Stimulated activated CD4-positive, alpha-beta T cell treated with anti-CD3 and anti-CD28 coated beads, Interleukin-1b, Interleukin-23, amount 100 ng/mL, for 48 hours (primary cell): ENCODE measurements at places on chromosomes 2 and 18.

- DNase-seq = no peak
These were observed 254.5 kb downstream of the TFCP2L1 start for GRCh38 chr2:121030523-121030922.

DNA sequence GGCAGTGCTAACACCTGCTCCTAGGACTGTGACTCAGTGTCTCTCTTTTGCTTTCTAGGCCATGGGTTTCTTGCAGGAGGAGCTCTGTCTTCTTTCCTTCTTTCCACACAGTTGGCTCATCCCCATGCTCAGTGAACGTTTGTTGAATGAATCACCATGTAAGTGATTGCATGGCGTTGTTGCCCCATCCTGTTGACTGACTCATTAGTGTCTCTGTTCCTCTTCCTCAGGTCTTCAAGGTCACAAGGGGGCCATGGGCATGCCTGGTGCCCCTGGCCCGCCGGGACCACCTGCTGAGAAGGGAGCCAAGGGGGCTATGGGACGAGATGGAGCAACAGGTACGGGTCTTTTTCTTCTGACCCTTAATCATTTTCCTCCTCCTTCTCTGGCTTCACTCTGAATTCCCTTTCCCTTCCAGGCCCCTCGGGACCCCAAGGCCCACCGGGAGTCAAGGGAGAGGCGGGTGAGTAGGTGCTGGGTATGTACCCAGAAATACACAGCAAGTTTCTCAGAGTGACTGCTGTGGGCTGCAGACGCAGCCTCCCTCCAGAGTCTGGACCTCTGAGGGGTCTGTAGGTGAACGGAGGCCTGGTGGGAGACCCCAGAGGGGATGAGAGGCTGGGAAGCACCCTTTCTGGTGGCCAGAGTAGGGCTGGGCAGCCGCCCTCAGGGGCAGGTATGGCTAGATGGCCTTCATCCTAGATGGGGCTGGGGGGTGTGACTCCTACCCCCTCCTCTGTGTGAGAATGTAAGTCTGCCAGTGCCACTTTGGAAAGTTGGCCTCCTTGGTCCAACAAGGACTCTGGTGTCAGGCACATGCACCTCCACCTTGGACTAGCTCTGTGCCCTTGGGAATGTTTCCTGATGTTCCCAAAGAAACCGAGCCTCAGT, 32.4 kb downstream of the MARCO start:
- DNase-seq = no peak

- no peak for DNase-seq
These were observed 313.8 kb downstream of the PIK3C3 start for GRCh38 chr18:42268798-42269197.

GRCh38 chr2:27071990-27072830, 756 bp upstream of the OST4 start:
- DNase-seq = no peak

DNA sequence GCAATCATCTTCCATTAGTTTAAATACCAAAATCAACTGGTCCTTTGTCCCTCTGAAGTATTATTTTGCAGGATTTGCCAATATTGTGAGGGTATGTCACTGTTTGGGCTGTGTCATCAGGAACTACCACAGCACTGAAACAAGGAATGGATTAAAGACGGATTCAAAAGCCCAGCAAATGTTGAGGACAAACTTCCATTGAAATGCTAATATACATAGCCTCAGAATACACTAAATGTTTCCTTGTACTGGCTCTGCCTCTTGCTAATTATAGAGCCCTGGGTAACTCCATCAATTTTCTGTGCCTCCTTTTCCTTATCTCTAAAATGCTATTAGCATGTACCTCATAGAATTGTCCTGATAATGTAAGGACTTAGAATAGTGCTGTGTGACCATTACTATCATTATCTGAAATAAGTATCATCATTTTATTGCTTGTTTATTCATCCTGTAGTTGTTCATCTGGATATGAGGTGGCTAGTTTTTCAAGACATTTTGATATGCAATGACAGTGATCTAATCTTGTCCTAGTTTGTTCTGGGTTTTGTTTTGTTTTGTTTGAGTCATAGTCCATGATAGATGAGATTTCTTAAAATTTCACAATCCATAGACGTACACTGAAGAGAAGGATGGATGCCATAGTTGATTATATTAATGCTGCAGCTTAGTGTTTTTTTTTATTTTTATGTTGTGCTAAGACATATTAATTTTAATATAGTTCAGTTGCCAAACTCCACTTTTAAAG, 333.4 kb upstream of the KCNH7 start:
- DNase-seq = no peak

DNA sequence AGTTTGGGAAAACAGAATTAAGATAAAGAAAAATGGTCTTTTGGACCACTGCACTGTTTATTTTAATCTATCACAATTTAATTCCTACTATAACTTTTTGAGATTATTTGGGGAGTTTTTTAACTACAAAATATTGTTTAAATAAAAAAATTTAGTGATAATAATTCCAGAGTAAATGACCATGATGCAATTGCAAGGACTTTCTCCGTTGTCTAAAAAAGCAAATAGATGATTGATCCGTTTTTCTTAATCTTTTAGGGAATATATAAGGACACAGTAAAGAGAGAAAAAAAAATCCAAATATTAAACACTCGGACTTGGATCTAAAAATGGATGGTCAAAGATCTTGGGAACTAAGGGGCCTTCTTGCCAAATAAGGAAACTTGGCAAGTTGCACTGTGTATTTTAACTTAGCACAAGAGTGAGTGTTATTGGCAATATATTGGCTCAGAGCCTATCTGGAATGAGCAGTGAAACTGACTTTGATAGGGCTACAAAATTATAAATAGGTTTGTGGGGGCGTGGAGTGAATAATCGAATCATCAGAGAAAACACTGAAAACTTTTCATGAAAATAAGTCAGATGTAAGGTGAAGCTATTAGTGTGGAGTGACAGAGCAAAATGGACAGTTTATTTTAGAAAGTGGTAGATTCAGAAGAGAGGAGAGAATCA, 2.0 kb downstream of the MAP3K20 start:
- DNase-seq = no peak

DNA sequence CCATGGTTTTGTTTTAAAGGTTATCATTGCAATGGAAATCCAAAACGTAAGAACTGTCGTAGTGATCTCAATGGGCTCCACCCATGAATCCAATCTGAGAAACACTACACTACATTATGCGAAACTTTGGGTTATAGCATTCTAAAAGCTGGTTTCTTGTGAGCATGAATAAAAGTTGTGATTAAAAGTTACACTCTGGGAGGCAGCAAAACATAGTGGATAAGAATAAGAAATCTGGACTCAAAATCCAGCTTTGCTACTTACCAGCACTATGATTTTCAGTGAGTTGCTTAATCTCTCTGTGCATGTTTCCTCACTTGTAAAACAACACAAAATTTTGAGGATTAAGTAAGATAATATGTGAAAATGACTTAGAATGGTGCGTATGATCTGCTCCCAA, 25.7 kb upstream of the THOC1 start:
- DNase-seq = no peak

- no peak for DNase-seq
These were observed 125.8 kb upstream of the CYP1B1 start for GRCh38 chr2:38201784-38202183.

DNA sequence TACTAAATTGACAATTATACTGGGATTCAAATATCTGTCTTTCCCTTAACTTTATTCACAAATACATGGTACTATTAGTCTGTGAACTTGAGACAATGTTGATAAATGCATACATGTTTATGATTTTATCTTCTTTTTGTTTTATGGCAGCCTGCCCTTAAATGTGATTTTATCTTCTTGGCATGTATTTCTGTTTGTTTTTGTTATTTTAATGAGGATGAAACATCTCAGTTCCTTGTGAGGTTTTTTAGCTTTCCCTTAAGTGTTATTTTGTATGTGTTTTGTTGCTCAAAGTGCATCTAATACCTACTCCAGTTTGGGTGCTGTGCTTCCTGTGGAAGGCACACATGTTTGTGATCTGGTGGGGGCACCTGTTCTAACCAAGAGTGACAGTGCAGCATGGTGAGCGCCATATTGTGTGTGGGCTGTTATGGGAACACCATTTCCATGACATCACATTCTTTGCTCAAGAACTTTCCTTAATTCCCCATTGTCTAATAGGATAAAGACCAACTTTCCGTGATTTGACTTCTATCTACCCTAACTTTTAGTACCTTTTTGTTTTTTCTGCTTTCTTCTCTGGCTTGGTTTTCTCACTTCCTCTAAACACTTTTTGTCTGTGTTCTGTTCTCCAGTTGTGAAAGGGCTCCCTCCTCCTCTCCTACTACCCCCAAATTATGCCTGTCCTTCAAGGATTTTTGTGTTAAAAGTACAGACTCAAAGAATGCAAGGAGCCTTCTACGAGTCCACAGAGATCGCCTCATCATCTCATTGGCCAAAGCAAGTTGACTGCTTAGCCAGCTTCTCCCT, 162.1 kb upstream of the TTC39C start:
- DNase-seq = no peak

GRCh38 chr2:120477198-120477597, 131.3 kb downstream of the INHBB start:
- DNase-seq = no peak

DNA sequence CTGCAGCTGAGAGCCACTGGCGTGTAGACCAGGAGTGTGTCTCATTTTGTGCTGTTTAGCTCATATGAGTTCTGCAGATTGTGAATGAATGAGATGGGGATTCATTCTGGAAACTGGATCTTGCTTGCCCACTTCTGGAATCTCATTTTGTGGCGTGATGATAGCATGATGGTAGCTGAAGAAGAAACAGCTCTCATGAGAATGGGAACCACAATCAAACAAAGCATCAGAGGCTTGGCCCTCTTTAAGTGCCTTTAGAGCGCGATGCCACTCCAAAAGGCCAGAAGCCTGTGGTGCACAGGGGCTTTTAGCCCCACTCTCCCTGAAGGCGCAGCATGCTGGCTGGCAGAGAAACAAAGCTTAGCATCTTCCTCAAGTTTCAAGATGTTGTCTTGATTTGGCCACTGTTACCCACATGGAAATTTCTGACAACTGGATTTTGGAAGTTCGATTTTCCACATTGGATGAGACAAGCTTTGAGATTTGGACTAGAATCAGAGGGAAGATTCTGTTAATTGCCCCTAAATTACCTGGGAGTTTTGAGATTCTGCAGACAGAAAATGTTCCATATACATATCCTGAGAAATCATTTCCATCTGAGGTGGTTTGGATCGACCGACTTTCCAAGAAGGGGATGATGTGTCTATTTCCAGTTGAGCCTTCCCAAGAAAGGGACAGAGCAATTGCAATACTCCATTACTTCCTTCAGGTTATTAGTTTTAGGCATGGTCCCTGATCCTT, 234.5 kb downstream of the VAPA start:
- DNase-seq = no peak

DNA sequence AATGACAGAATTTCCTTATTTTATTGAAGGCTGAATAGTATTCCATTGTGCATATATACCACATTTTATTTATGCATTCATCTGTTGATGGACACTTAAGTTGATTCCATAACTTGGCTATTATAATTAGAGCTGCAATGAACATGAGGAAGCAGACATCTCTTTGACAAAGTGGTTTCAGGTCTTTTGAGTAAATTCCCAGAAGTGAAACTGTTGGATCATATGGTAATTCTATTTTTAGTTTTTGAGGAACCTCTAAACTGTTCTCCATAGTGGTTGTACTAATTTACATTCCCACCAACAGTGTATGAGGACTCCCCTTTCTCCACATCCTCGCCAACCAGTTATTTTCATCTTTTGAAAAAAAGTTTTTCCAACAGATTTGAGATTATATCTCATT, 77.5 kb downstream of the TMEM200C start:
- DNase-seq = no peak

DNA sequence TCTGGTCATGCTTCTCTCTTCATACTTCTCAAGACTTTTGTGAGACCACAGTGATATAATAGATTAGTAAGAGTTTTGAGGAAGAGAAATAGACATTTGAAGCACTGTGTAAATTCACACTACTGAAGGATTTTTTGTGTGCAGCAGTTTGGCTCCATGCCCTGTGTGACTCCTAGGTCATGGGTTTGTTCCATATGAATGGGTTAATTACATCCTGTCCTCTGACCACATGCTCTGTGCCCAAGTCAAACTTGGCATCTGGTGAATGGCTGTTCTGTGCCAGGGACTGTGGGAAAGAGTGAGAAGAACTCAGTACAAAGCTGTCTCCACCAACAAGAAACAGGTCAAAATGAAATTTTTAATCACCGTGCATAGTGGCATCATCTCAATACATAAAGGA, 304.0 kb downstream of the LNPK start:
- no peak for DNase-seq

- DNase-seq = peak; percentile 88
These were observed 2.4 kb upstream of the PROC start for GRCh38 chr2:127415593-127416505.

DNA sequence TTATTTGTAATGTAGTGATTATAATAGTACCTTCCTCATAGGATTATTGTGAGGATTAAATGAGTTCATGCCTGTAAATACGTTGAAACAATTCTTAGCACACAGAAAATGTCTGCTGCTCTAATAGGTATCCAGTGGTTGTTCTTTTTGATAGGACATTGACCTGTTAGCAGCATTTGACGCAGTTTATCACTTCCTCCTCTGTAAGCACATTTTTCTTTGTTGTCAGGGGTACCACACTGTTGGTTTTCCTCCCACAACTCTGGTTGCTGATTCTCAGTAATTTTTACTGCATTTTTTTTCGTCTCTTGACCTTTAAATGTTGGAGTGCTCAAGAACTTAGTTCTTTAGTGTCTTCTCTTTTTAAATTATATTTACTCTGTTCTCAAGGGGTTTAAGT, 15.4 kb downstream of the PPM1B start:
- no peak for DNase-seq

DNA sequence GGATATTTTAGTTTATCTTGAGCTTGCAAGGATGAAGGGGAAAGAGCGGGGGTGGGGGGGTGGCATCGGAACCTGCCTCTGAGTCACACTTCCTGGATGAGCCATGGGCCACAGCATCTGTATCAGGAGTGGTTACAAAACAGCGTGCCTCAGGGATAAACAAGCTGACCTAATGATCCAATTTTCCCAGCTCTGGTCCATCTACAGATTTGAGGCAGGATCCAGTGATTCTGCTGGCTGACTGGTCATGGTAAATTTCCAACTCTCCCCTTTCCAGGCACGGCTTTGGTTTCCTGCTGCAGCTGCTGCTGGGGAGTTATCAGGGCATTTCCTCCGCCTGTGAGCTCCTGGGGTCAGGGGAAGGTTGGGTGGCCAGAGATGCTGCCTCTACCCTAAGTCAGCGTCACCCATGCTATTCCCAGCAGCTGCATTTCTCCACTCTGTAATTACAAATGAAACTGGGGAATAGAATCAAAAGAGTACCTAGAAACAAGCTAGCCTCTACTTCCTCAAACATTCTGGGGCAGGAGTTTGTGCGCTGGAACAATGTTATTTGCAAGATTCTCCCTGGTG, 4.7 kb upstream of the HPCAL1 start:
- DNase-seq = peak; percentile 50

- no peak for DNase-seq
These were observed 3.3 kb upstream of the ADAM17 start for GRCh38 chr2:9558948-9559381.
